ENCODE measurements at places on chromosomes 12 and 14. TPM values are rescaled to one million over a fixed set of nuclear protein-coding genes. Genes with fewer than 3 reads are reported as not detected.
A peak's percentile ranks its signal among the peaks of the same experiment; 100 is the strongest.

DNA sequence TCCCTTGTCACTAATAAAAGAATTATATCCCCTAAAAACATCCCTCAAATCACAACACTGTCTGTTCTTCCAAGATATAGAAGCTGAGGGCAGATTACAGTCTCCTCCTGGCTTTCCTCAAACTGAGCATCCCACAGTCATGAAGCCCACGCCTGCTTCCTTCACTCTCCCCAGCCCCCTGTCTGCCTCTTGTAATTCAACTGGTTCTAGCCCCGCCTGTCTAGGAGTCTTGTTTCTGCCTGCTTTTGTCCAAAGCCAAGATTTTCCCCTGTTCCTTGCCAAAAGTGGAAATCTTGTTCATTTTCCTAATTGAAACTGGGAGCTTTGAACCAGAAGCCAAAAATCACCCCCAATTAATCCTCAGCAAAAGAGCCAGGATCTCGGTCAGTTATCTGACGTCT lies 35.9 kb upstream of the PWP1 start:
- DNase-seq: no peak

DNA sequence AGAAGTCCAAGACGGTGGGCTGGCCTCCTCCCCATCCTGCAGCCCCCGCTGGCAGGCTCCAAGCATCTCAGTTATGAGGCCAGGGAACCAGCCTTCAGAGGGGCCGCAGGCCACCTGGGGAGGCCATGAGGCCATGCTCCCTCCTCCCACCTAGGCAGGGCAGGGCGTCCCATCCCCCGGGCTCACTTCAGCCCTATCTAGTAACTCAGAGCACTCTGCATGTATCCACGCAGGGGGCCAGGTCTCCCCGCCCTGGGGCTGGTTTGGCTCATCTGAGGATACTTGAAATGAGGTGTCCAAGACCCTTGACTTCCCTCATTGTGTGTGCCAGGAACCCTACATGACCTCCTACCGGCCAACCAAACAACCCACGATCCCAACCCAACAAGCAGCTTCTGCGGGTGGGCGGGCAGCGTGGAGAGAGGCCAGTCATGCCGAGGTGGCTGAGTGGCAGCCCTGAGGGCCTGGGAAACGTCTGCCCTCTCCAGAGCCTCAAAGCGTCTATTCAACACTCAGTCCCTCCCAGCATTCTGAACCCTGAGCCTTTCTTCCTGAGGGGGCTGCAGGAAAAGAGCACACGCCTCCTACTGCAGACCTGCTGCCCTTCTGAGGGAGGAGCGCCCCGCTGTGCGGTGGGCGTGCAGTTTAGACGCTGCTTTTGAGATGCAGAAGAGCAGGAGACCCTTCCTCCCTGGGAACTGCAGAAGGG lies 16.8 kb downstream of the ISCA2 start:
- no peak for DNase-seq

- peak; percentile 45 for DNase-seq
Observed at GRCh38 chr14:103748534-103748857, 32.9 kb downstream of the ZFYVE21 start.

GRCh38 chr12:55965240-55965639 lies 602 bp downstream of the PMEL start:
- no peak for DNase-seq

DNA sequence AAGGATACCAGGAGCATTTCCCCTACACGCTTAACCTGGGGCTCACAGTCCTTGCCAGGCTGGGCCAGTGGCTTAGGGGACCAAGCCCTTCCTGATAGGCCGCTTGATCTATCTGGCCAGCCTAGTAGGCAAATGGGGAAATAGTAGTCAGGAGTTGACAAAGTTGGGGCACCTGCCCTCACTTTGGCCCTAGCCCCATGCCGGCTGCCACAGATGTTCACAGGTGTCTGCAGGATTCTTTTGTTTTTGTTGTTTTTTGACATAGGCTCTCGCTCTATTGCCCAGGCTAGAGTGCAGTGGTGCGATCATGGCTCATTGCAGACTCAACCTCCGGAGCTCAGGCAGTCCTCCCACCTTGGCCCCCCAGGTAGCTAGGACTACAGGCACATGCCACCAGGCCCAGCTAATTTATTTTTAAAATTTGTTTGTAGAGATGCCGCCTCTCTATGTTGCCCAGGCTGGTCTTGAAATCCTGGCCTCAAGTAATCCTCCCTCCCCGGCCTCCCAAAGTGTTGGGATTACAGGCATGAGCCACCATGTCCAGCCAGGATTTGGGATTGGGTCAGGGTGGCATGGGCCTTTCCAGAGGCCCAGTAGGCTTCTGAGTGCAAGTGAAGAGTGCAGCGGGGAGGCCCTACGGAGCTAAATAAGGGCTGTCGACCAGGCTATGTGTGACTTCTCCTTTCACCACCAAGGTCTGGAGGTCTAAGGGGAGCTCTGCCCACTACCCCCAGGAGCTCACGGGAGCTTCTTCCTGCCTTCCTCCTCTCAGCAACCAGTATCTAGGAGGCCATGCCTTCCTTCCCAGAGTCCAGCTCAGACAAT lies 15.5 kb upstream of the HDAC7 start:
- no peak for DNase-seq

DDN gene
- total RNA-seq: 0.39 TPM

DNA sequence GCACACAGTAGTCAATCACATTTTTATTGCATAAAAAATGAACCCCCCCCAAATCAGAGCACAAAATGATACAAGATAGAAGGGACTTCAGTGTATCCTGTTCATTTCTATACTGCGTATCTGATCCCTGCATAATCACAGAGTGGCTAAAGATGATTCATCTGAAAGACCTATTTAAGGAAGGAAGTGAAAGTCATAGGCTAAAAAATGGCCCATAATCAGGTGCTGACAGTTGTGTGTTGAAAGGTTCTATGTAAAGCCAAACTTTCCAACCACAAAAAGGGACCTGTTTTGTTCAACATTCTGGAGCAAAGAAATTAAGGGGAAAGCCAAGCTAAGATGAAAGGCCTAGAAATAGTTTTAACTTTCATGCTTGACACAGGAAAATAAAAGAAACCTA lies 147.8 kb upstream of the ATP2B1 start:
- DNase-seq: no peak

EXOC3L4 gene
- total RNA-seq: not detected

ASB2 gene
- 98.0 TPM for total RNA-seq

ESPL1 gene
- 63.4 TPM for total RNA-seq

APOLD1 gene
- 2.7 TPM for total RNA-seq

- DNase-seq: peak; percentile 41
Observed at GRCh38 chr12:68189821-68190242, 30.3 kb upstream of the IFNG start.

DNA sequence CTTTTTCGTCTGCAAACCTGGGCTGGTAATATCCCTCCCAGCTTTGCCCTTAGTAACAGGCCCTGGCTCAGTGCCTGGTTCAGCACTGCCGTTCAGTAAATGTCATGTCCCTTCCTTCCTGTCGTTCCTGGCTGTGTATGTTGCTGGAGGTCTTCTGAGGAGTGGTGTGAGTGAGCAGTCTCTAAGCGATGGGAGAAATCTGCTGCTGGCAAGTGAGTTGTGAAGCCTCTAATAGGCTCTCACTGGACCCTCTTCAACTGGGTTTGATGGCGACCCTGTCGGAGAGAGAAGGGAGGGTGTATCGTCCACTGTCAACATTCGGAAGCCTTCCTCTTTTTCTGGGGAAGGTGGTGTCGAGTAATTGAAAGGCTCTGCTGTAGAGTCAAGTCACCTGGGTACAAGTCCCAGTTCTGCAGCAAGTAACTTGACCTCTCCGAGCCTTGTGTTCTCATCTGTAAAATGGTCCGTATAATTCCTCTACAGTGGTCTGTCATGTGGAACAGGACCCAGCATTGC lies 62.8 kb downstream of the HRK start:
- no peak for DNase-seq

GRCh38 chr12:28415755-28416154 lies 225.5 kb downstream of the CCDC91 start:
- no peak for DNase-seq

ACACB gene
- 7.8 TPM for total RNA-seq

TSPAN9 gene
- 0.33 TPM for total RNA-seq

GRCh38 chr12:57724936-57725740 lies 13.4 kb downstream of the AGAP2 start:
- DNase-seq: no peak

MANSC1 gene
- total RNA-seq: 0.31 TPM

ETV6 gene
- 51.5 TPM for total RNA-seq
